A549 (cell line): ENCODE measurements at places on chromosomes 2 and 18. TPM values are rescaled to one million over a fixed set of nuclear protein-coding genes. Genes with fewer than 3 reads are reported as not detected.

DNA sequence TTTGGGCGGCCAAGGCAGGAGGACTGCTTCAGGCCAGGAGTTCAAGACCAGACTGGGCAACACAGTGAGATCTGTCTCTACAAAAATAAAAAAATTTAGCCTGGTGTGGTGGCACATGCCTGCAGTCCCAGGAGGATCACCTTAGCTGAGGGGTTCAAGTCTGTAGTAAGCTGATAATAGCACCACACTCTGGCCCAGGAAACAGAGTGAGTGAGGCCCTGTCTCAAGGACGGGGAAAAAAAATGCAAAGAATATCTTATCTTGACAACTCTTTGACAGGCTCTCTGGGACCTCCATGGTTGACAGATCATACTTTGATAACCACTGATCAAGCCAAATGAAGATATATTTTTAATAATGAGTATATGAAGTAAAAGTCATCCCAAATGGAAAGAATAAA, 22.7 kb downstream of the USP34 start:
- no peak for DNase-seq

- DNase-seq, result no peak
Observed at GRCh38 chr2:169139993-169140767, 70.8 kb downstream of the DHRS9 start.

- no peak for DNase-seq
Observed at GRCh38 chr2:174874085-174874484, 109.8 kb upstream of the CHRNA1 start.

GRCh38 chr18:54945576-54946125, 13.6 kb downstream of the CCDC68 start:
- DNase-seq, result no peak

DNA sequence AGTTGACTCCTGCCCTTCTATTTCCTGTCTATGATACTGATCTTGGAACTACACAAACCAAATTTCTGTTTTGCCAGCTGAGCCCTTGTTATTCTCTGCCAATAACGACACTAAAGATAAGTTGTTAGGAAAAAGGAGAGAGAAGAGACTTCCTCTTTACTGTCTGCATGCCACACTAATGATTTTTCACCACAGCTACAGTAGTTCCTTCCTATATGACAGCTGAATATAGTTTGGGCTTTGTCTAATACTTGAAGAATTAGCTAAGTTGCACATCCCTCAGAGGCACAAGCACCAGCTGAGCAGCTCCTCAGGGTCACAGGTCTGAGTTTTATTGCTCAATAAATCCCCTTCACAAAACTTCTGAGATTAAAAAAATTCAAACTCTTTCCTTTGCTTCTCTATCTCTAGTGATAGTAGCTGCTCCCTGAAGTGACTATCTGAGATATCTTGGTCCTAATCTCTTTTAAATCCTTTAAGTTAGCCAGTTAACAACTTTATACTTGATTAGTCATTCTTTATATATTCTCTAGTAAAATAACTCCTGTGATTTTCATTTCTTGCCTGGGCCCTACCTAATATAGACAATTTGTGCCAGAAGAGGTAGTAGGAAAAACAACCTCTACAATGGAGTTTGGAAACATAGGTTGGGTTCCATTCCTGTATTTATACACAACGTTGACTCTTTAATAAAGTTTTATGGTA, 253.0 kb upstream of the CNTNAP5 start:
- no peak for DNase-seq

GRCh38 chr2:147373800-147374422, 470.9 kb upstream of the ACVR2A start:
- DNase-seq, result no peak

DNA sequence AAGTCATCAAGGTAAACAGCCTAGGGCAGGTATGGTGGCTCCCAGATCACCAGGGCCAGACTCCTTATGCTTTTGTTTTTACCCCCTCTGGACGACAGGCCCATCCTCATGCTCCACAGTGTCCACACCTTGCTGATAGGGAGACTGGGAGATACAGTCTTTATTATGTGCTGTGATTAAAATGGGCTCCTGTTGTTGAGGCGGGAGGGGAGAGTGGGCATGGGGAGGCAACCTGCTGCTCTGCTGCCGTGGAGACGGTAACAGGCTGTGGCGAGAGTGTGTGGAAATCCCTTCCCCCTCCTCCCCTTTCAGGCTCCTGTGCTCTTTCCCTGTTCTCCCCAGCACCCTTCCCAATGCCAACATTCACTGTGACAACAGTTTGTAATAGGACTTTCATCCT, 38.2 kb upstream of the PNO1 start:
- DNase-seq, result no peak

GRCh38 chr2:53460347-53460746, 307.3 kb upstream of the CHAC2 start:
- DNase-seq, result no peak

GRCh38 chr2:65370387-65371073, 61.9 kb downstream of the SPRED2 start:
- no peak for DNase-seq

GRCh38 chr18:31701744-31702143, 17.4 kb upstream of the B4GALT6 start:
- DNase-seq, result no peak

- DNase-seq, result peak; percentile 73
Observed at GRCh38 chr2:15636972-15637785, 45.5 kb downstream of the DDX1 start.

GRCh38 chr2:58107803-58108710, 61.5 kb downstream of the VRK2 start:
- DNase-seq, result peak; percentile 38

DNA sequence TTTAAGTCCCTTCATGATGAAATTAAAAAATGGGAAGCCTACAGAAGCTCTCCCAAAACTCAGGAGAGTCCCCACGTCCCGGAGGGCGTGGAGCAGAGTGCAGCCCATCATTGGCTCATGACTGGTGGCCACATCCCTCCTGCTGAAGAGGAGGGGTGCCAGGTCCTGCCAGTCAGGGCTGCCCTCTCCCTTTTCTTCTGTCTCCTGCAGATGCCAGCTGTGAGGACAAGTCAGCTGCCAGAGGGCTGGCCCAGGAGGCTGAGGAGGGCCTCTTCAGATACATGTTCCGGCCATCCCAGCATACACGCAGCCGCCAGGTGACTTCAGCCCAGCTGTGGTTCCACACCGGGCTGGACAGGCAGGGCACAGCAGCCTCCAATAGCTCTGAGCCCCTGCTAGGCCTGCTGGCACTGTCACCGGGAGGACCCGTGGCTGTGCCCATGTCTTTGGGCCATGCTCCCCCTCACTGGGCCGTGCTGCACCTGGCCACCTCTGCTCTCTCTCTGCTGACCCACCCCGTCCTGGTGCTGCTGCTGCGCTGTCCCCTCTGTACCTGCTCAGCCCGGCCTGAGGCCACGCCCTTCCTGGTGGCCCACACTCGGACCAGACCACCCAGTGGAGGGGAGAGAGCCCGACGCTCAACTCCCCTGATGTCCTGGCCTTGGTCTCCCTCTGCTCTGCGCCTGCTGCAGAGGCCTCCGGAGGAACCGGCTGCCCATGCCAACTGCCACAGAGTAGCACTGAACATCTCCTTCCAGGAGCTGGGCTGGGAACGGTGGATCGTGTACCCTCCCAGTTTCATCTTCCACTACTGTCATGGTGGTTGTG, 2.6 kb downstream of the INHA start:
- no peak for DNase-seq

DNA sequence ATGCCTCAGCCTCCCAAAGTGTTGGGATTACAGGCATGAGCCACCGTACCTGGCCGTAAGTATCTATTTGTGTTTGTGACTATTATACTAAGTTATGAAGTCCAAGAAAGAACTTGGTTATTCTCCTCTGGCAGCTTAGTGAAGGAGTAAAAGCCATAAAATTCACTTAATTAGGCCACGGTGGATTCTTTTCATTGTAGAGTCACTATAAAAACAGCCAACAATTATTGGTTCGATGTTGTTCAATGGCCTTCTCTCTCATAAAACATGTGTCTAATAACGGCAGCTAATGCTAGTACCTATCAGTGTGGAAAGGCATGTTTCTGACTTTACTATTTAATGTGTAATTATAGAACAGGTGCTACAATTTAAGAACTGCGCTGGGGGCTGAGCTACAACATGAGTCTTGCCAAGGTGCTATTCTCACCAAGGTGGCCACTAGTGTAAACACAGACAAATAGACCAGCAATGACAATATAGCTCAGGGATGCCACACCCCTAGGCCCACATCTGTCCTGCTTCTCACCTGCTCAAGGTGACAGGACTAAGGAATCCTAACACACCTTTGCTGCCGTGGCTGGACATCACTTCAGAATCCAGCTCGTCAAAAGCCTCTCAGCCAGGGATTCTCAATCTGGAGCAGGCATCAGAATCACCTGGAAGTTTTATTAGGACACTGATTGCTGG, 17.2 kb downstream of the ATP8B1 start:
- no peak for DNase-seq

DNA sequence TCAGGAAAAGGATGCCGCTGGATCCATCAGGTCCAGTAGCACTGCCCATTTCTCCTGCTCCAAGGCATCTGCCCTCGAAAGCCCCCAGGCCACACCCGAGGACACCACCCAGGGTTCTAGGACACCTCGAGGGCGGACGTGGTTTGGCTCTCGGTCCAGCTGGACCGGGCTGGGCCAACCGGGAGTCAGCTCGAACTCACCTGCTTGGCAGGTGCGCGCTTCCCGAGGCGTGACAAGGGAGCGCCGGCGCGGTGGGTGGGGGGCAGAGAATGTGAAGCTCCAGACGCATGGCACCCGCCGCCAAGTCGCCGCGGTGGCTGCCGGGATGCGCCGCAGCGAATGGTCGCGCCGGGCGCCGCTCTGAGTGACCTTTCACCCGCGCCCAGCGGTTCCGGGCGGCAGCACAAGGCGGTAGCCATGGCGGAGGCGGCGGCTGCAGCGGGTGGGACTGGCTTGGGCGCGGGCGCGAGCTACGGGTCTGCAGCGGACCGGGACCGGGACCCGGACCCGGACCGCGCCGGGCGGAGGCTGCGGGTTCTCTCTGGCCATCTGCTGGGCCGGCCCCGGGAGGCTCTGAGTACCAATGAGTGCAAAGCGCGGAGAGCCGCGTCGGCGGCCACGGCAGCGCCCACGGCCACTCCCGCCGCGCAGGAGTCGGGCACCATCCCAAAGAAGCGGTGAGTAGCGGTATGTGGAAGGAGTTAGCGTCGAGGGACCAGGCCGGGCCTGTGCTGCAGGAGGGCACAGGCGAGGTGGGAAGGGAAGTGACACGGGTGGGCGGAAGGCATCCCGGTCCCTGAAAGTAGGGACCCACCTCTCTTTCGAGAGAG, at the start of gene AGPS:
Gene AGPS, plus strand, starts transcription at position 401 of the 830 bp plus-strand sequence. Its CDS starts 17 bp downstream, at position 418.
- DNase-seq, result peak; percentile 59

- DNase-seq, result no peak
Observed at GRCh38 chr2:230907361-230908091, 17.5 kb downstream of the GPR55 start.

DNA sequence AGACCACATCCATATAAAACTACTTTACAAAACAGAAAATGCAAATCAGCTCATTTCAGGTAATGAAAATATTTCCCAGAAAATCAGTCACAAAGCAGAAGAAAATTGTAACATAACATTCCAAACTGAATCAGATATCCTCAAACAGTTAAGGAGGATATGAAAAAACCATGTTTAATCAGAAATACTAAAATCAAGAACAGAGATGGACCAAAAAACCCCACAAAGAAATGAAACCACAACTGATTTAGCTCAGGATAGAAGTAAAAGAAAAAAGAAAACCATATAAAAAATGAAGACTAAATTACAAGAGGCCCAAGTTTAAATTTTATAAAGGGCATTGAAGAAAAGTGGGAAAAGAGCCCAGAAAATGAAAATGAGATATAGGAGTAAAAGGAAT, 102.9 kb downstream of the RAB3GAP1 start:
- no peak for DNase-seq

DNA sequence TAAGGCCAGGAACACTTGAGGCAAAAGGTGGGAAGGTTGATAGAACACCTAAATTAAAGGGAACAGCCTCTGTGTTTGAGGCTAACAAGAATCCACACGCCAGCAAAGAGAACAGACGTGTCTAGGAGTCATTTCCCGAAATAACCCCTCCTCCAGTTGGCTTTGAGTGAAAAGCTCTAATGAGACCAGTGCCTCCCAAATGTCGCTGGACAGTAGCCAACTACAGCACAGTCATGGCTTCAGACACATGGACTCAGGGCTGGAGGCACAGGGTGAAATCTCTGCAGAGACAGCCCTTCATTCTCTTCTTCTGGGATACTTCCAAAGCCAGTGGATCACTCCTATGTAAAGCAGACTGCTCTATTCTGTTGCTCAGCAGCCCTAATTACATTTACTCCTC, 49.6 kb downstream of the SOWAHC start:
- DNase-seq, result no peak

- no peak for DNase-seq
Observed at GRCh38 chr2:102486941-102487702, 14.1 kb downstream of the SLC9A4 start.

DNA sequence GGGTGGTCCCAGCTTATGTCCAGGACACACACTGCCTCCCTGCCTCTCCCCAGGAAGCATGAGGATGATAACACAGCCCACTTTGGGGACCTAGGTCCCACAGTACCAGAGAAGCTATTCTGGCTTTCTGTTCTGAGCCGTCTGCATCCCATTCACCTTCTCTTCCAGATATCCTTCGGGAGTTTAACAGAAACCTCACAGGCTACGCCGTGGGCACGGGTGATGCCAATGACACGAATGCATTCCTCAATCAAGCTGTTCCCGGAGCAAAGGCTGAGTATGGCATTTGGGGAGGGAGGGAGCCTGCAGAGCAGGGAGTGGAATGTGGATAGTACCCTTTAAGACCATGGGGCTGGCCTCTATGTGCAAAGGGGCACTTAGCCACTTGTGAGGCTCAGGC, 102.6 kb downstream of the PLB1 start:
- no peak for DNase-seq

DNA sequence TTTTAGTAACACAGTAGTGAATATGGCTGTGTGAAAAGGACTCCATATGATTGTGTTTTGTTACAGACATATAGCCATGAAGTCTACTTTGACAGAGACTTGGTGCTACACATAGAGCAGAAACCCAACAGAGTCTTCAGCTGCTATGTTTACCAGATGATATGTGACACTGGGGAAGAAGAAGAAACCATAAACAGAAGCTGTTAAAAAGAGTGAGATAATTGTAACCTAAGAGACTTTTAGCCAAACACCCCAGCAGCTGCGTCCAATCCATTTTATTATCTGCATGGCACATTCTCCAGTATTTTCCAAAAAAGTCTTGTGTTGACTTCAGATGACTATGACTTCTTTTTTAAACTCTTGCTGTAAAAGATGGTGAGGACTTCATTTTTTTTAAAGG, 41.4 kb upstream of the CYBRD1 start:
- DNase-seq, result no peak

GPR39 gene
- 11.3 to 13.3 TPM (median 12.1 TPM) in 3 replicates for polyA plus RNA-seq

GPC1 gene
- polyA plus RNA-seq, result 93.5 to 107 TPM (median 97.7 TPM) in 3 replicates

CPLX4 gene
- not detected in 3 replicates for polyA plus RNA-seq

PFN4 gene
- 1.2 to 1.6 TPM (median 1.6 TPM) in 3 replicates for polyA plus RNA-seq

RNF125 gene
- 0.13 to 0.18 TPM (median 0.14 TPM) in 3 replicates for polyA plus RNA-seq

CETN1 gene
- polyA plus RNA-seq, result not detected in 3 replicates

MAP3K19 gene
- not detected in 3 replicates for polyA plus RNA-seq

PARD3B gene
- polyA plus RNA-seq, result 1.1 to 1.2 TPM (median 1.2 TPM) in 3 replicates

PPP1R1C gene
- 0.81 to 1.4 TPM (median 0.89 TPM) in 3 replicates for polyA plus RNA-seq

HOXD4 gene
- polyA plus RNA-seq, result 0.54 to 0.92 TPM (median 0.87 TPM) in 3 replicates

UNC80 gene
- polyA plus RNA-seq, result not detected in 3 replicates
